Activated CD4-positive, CD25-positive, alpha-beta regulatory T cell (primary cell): ENCODE measurements at places on chromosomes 6 and 20.

- no peak for DNase-seq
Observed at GRCh38 chr6:109713097-109713496, 22.0 kb downstream of the FIG4 start.

DNA sequence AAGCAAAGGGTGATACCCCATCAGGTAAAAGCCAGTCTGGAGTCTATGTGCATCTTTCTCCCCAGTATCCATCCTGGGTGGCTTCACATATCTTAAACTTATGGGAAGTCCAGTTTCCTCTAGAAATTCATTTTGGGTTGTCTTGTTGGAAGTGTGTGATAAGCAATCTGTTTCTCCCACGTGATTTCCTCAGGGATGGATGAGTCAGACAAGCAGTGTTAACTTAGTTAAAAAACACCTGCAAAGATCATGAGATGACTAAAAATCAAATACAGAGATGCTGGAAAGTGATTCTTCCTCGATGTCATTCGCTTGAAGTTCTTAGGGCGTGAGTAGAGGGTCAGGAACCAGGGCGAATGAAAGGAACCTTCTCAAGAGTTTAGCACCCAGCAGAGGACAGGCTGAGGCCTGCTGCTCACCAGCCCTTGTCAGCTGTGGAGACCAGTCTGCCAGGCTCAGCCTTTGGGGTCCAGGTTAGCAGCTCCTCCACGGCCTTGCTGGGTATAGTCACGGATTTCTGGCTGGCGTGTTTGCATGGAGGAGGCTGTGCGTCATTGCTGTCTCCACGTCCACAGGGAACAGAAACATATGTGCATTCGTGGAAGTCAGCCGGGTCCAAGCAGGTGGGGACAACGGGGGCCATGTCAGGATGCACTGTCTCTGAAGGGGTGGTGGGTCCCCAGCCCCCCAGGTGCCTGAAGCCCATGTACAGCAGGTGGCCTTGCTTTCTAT lies 2.8 kb upstream of the PNPLA1 start:
- no peak for DNase-seq

- no peak for DNase-seq
Observed at GRCh38 chr6:44214307-44214706, 2.4 kb upstream of the MYMX start.

- DNase-seq, result no peak
Observed at GRCh38 chr20:60361761-60362395, 403.7 kb downstream of the CDH26 start.

DNA sequence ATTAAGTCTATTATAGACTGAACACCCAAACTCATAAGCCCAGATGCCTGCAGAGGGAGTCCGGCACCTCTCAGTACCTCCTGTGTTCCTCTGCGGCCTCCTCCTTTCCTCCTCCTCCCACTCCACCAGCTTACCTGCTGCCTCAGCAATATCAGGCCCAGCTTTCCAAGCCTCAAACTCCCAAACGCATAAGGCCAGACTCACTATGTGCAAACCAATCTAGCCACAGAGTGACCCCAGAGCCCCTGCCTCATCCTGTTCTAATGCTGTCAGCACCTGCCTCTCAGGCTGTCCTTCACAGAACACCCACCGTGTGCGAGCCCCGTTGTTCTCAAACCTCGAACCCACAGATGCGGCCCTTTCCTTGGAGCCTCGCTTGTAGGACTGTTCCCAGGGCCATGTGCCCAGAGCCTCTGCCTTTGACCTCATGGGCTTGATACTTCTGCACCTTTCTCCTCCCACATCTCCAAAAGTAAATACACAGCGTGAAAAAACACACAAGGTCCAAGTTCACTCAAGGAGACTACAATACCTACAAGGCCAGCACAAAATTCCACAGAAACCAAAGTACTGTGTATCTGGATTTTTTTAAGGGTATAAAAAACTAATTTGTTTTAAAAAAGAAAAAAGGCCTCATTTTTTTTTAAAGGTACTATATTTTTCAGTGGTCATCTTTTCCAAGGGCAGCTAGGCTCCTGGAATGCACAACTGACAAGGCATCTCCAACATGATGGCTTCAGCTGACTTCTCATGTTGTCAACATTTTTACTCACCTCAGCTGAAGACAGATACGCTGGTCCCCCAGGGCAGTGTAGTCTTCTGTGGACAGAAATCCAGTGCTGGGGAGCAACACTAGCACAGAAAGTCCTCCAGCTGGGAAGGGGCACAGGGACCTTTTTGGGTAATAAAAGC lies 52.3 kb downstream of the ABHD12 start:
- DNase-seq, result no peak

- DNase-seq, result no peak
Observed at GRCh38 chr6:111118826-111119225, 31.5 kb downstream of the SLC16A10 start.

DNA sequence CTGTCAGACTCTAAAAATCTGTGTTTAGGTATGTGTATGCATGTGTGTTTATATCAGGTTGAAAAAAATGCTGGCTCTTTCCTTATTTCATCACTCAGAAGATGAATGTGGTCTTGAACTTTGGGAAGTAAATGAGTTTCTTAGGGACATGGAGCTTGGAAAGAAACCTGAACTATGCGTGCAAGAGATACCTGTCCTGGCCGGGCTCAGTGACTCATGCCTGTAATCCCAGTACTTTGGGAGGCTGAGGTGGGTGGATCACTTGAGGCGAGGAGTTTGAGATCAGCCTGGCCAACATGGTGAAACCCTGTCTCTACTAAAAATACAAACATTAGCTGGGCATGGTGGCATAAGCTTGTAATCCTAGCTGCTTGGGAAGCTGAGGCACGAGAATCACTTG lies 4.4 kb upstream of the GLP1R start:
- no peak for DNase-seq

DNA sequence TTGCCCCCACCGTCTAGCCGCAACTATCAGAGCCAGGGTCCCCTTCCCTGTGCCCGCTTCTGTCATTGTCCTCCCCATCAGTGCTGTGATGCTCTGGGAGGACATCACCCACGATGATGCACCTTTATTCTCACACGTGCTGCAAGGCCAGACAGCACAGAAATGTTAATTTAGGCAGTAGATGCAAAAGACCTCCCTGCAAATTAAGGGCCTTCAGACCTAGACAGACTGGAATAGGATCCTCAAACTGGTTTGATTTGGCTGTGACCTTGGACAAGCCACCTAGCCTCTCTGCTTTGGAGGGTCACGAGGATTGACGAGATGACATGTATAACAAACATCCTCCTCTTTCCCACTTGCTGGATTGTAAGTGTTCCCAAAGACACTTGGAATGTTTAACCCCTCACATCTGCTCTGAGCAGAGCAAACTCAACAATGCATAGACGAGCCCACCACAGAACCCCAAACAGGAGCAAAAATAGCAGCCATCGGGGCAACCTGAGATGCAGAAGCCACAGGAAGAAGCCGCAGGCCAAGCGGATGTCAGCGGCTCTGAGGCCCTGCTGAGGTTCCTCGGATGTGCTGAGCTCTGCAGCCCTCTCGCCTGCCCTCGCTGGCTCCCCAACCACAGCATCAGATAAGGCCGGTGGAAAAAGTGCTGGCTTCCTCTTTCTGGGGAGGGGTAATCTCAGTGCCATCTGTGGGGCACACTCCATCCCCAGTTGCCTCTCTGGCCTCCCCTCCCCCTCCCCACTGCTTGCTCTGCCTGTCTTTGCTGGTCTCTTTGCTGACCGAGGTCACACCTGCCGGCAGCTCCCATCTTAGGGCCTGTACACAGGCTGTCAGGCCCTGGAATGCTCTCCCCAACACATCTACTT lies 35.3 kb downstream of the TOX2 start:
- peak; percentile 43 for DNase-seq

DNA sequence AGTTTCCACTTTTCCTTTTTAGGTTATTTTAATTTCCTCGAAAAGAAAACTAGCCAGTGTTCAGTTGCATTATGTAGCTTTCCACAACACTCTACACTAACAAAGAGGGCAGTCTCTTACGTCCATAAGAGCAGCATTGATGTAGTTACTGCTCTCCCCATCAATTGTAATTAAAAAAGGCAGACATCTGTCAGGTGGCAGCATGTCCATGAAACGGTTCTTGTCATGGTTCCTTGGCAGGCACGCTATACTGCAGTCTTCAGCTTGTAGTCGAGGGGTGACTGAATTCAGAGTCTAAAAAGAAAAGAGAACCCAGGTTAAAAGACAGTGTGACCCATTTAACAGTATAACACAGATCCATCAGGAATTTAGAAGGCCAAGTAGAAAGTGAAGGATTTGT lies 80.1 kb upstream of the THEMIS start:
- DNase-seq, result no peak

GRCh38 chr6:107801173-107801886 lies 22.8 kb downstream of the SCML4 start:
- DNase-seq, result no peak

- DNase-seq, result no peak
Observed at GRCh38 chr6:169867751-169868191, 116.3 kb downstream of the ERMARD start.

DNA sequence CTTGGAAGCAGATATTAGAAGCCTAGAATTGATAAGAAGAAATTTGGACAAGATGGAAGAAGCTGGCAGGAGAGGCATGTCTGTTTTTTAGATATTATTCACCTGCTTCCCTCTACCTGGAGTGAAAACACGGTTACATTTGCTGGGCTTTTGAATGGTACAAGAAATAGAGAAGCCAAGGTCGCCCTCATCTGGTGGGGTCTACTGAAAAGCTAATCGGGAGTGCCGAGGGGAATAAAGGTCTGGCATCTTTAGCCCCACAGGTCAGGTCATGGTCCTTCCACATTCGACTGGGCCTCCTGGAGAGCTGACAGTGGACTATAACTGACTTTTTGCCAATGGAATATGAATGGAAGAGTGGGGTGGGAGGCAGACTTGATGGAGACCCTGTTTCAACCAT lies 4.6 kb upstream of the C2 start:
- no peak for DNase-seq

GRCh38 chr6:166277018-166277417 lies 31.2 kb downstream of the PRR18 start:
- no peak for DNase-seq

DNA sequence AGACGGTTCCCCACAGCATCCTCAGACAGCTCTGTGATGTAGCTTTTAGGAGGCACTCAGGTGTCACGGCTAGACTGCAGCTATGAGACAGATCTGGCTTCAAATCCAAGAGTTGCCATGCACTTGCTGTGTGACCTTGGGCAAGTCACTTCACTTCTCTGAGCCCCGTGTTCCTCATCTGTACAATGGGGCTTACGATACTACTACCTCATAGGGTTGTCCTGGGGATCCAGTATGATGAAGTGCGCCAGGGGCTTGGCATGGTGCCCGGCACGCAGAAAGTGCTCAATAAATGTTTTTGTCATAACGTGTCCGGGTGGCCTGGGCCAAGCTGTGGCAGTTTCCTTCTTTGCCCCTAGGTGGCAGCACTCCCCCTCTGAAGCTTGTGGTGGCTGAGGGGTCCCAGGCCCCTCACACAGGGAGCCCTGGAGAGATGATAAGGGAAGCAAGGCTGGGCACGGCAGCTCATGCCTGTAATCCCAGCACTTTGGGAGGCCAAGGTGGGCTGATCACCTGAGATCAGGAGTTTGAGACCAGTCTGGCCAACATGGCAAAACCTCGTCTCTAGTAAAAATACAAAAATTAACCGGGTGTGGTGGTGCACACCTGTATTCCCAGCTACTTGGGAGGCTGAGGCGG lies 19.1 kb upstream of the CHMP4B start:
- DNase-seq, result no peak

- no peak for DNase-seq
Observed at GRCh38 chr6:130896249-130896648, 69.0 kb downstream of the SMLR1 start.

DNA sequence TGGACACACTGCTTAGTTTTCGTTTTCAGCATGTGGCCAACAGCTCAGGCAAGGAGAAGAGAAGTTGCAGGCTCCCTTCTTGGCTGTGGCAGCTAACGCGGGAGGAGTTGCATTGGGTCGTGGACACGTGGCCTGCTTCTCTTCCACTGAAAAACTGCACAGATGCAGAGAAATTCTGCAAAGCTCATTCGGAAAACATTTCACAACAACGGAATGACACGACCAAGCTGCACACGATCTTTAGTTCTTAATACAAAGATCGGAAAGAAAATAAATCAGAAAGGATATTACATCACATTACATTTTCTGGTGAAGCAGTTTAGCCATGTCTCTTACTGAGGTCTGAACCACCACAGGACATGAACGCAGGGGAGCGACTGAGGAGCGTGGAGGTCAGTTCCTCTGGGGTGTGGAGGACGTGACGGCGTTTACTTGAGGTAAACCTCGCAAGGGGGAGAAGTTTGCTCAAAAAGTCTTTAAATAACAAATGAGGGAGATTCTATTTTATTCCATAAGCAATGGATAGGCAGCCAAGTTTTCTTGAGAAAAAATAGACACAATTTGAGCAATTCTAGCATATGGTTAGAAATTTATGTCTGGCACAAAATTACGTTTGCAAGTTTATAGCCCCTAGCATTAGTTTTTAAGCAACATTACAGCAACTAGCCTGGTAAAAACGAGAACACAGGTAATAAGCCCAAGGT lies 178.3 kb downstream of the THBS2 start:
- no peak for DNase-seq

GRCh38 chr6:37433657-37434271 lies 743 bp downstream of the CMTR1 start:
- DNase-seq, result peak; percentile 12

- no peak for DNase-seq
Observed at GRCh38 chr6:135424385-135424784, 73.2 kb downstream of the AHI1 start.

DNA sequence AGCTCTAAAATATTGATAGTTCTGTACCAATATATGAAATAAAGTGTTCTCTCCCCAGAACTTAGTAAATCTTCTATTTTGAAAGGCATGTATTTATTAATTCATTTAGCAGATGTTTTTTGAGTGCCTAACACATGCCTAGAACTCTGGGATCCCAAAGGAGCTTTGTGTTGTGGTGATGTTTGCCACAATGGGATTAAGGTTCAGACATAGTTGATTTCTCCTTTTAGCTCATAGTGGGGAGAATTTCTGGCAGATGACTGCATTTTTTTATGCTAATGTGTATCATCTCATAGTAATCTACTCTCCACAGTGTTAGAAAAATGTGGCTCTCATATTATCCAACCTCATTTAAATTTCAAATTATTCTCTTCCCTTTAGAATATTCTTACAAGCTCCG lies 21.7 kb downstream of the MYB start:
- no peak for DNase-seq

DNA sequence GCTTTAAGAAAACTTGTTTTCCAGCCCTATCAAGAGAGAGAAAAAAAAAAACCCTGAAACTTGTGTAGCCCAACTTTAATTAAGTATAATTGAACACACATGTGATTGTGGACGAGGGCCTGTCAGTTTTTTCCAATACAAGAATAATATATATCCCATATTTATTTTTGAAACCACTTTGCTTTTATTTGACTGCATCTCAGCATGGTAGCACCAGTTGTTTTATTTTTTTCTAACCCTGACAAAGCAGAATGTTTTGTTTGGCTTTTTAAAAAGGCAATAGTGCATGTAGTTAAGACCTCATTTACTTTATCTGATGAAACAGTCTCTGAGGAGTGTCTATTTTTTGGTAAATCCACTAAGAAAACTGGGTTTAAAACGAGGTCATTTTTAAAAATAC lies 257.7 kb downstream of the CDKAL1 start:
- DNase-seq, result no peak

- DNase-seq, result no peak
Observed at GRCh38 chr20:51312480-51312783, 230.1 kb downstream of the NFATC2 start.
